Suprapubic skin (tissue), 4 donors: ENCODE measurements at places on chromosomes 1 and 21.

- no peak for DNase-seq
Measured at GRCh38 chr21:31425138-31425537, 81.1 kb upstream of the TIAM1 start.

GRCh38 chr1:70891051-70891843 is 156.4 kb downstream of the PTGER3 start:
- DNase-seq = no peak

- DNase-seq = peak; percentile 91
Measured at GRCh38 chr1:31955917-31956736, 18.0 kb upstream of the PTP4A2 start.

GRCh38 chr1:93566227-93566626 is 115.4 kb downstream of the BCAR3 start:
- DNase-seq = no peak

- DNase-seq = no peak
Measured at GRCh38 chr1:85900921-85901320, 192.7 kb upstream of the ZNHIT6 start.

- DNase-seq = no peak
Measured at GRCh38 chr21:45479691-45480675, 62.3 kb downstream of the SLC19A1 start.

- DNase-seq = peak; percentile 91
Measured at GRCh38 chr1:201696217-201696761, 132.7 kb upstream of the IPO9 start.

DNA sequence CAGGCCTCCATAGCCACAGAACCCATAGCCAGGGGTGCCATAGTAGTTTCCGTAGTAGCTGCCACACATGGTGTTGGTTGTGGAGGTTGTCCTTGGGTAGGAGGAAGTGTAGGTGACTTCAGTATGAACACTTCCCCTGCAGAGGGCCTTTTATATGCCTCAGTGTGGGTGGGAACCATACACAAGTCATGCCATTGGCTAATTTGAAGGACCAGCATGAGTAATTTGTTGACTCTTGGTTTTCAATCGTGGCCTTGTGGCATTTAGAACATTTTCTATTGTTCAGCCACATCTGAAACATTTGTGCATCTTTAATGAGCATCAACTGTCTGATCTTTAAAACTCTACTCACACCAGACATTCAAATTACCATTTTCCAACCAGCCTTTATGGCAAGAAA is at the start of gene KRTAP6-1:
Gene KRTAP6-1, minus strand, starts transcription at position 95 of the 400 bp plus-strand sequence. Its CDS starts 26 bp downstream, at position 69.
- no peak for DNase-seq

- DNase-seq = no peak
Measured at GRCh38 chr1:84000196-84000885, 1.4 kb upstream of the TTLL7 start.

DNA sequence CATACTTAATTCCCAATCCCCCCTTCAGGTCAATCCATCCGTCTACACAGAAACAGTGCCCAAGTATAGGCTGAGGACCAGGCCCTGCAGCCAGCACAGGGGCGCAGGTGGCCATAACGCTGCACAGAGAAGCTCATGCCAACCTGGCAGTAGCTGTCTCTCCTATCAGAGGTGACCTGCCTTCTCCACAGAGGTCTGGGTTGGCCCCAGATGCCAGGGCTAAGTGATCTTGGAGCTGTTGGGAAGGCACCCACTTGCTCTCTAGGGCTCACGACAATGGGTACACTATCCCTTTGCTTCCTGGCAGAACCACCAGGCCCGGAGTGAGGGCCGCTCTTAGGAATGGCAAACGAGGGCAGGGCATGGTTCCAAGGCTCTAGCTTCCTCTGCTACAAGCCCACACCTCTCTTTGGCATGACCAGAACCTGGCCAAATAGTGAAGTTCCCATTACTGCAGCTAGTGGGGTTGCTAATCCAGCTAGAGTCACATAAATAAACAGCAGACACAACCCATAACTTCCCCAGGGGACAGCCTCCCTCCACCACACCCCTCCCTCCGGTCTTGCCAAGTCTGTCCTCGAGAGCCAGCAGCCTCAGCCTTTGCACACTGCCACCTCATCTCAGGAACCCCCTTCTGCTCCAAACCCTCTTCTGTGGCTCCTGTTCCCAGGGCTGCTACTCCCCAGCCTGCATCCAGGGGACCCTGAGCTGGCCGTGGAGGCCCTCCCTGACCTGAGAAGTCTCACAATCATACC is 113.0 kb downstream of the GLIS1 start:
- peak; percentile 75 for DNase-seq

DNA sequence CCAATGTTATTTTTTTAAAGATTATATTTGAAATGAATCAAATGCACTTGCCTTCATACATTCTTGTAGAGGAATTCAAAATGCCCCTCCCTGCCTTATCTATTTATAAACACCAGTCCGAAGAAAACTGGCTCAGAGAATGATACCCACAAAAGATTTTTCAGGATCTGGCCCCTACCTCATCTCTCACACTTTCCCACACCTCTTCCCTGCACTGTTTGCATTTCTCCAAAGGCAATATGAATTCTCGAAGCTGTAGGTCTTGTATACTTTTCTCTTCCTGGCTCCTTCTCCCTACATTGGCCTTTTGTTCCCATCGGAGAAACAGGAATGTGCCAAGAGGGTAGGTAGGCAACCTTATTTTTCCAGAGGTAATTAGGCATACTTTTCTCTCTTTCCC is 12.0 kb upstream of the CCDC190 start:
- DNase-seq = no peak

GRCh38 chr21:41418393-41418792 is 7.6 kb upstream of the MX1 start:
- DNase-seq = no peak

DNA sequence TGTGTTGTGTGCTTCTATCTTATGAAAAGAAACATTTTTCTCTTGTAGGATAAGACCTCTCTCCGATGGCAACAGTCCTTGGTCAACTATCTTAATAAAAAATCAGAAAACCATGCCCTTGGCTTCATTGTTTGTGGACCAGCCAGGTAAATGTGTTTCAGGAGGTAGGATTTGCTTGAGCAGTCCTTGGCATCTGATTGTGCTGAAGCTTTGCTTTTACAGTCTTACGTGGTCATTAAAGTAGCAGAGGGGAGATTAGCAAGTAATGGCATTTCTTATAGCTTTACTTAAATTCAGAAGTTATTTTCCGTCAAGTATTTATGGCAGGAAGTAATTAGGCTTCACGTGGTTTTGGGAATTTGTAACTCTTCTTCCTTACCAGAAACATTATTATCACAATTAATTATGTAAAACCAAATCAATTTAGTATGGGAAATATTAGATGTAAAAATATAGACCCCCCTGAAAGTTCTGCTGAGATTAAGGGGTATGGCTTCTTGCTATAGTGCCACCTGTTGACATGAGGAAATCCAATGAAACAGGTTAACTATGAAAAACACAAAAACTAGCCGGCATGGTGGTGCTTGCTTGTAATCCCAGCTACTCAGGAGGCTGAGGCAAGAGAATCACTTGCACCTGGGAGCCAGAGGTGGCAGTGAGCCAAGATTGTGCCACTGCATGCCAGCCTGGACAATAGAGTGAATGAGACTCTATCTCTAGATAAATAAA is 49.0 kb downstream of the MAP3K21 start:
- DNase-seq = no peak

GRCh38 chr1:183467687-183468086 is 4.6 kb upstream of the SMG7 start:
- DNase-seq = no peak

DNA sequence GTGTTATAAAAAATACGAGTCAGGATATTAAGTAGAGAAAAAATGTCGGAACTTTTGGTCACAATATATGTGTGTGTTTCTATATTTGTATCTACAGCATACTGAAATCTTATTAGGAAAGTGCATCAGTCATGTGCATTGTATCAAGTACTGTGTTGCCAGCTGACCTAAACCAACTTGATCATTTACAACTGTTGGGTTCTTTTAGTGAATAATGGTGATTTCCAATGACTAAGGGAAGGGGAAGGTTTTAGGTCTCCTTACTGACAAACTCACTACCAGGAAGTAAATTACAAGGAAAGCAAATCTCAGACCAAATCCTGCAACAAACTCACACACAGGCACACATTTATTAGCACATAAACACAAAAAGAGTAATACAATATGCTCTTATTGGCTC is 142.7 kb downstream of the TSEN15 start:
- DNase-seq = no peak

GRCh38 chr21:42781971-42782722 is 97.2 kb downstream of the WDR4 start:
- DNase-seq = no peak

- DNase-seq = no peak
Measured at GRCh38 chr1:216921866-216922265, 198.6 kb upstream of the ESRRG start.

GRCh38 chr1:94332952-94333351 is 85.2 kb upstream of the ABCD3 start:
- DNase-seq = no peak

GRCh38 chr1:54109129-54110090 is 43.4 kb downstream of the CDCP2 start:
- no peak for DNase-seq

GRCh38 chr1:15941899-15942660 is 33.8 kb downstream of the ZBTB17 start:
- DNase-seq = no peak

DNA sequence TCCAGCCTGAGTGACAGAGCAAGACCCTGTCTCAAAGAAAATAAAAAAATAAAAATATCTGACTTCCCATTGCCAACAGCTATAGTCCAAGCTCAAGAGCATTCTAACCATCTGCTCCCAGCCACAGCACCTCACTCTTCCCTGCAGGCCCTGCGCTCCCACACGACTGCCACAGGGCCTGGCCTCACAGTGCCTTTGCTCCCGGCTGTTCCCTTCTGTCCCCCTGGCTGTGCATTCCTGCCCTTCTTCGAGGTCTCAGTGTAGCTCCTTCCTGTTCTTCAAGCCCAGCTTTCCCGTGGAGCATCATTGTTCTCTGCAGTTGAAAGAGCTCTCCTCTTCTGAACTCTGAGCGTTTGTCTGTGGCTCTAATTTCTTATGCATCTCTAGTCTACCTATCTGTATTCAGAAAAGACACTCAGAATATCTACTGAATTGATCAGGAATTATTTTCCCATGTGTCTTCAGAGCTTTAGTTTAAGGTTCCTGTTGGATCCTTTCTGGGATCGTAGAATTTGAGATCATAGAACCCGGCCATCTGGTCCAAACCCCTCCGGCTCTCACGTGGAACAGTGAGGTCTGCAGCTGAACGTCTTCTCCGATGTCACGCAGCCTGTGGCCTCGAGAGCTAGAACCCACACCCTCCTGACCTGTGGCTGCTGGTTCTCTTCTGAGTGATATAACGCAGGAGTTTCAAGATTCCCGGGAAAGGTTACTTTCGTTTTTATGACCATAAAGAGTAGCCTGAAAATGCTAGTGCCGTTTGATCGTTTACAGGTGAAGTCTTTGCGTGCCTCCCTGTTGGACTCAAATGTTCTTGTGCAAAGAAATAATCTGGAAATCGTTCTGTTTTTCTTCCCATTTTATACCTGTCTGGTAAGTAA is 54.4 kb downstream of the DOP1B start:
- no peak for DNase-seq

GRCh38 chr1:224430511-224431113 is 4.0 kb downstream of the WDR26 start:
- no peak for DNase-seq

DNA sequence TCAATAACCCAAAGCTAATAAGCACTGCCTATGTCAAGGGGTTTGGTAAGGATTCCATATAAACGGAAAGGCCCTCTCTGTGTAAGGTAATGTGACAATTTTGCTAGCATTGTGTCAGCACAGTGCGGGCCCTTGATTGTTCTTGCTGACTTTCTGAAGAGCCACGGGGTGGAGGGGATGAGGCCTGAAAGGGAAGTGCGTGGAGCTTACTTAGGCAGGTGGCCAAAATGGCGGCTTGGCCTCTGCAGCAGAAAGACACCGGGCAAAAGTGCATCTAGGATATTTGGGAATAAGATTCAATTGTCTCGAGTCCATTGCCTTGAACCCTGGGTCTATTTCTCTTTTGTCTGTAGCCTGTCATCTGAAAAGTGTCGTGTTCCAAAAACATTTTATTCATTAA is 114.3 kb downstream of the TGFB2 start:
- no peak for DNase-seq
